Heart left ventricle (tissue), 16 donors: ENCODE measurements at places on chromosomes 11 and 22. TPM values are rescaled to one million over a fixed set of nuclear protein-coding genes. Genes with fewer than 3 reads are reported as not detected.

VSIG2 gene
- 0.61 TPM for polyA plus RNA-seq

HSPB2 gene
- 59.8 TPM for polyA plus RNA-seq

C11orf52 gene
- polyA plus RNA-seq = 2.9 TPM

FLRT1 gene
- 0.22 TPM for polyA plus RNA-seq

DNA sequence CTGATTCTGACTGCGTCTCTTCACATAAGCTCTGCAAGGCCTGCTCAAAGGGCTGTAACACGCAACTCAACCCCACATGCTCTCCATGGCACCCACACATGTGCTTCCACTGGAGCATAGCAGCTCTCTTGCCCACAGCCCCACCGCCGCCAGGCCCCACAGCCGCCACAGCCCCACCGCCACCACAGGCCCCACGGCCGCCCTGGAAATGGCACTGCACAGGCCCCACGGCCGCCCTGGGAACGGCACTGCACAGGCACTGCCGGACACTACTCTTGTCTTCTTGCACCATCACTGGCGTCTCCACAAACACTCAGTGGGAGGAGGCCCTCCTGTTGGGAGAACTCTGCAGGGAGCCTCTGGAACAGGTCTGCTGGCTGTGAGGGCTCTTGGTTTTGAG is 8.6 kb downstream of the MOB2 start:
- DNase-seq = no peak
- H3K4me3 ChIP-seq = no peak overlapping the region
- peaks cover 74% of the 10 kb centered on the region for H3K36me3 ChIP-seq

- H3K4me3 ChIP-seq = no peak overlapping the region
- DNase-seq = no peak
Observed at GRCh38 chr22:29312218-29313125, 3.0 kb downstream of the RASL10A start.

GRCh38 chr11:532986-533585 is 2.3 kb downstream of the HRAS start:
- H3K27me3 ChIP-seq = peaks cover 3% of the 10 kb centered on the region
- no peak overlapping the region for H3K27ac ChIP-seq
- H3K36me3 ChIP-seq = no peaks in the 10 kb centered on the region
- no peak for DNase-seq
- H3K4me1 ChIP-seq = peaks cover 35% of the 10 kb centered on the region
